NCI-H1694 treated with DMSO at 0.1 percent for 48 hours (cell line): ENCODE measurements at places on chromosomes 3 and 15.

DNA sequence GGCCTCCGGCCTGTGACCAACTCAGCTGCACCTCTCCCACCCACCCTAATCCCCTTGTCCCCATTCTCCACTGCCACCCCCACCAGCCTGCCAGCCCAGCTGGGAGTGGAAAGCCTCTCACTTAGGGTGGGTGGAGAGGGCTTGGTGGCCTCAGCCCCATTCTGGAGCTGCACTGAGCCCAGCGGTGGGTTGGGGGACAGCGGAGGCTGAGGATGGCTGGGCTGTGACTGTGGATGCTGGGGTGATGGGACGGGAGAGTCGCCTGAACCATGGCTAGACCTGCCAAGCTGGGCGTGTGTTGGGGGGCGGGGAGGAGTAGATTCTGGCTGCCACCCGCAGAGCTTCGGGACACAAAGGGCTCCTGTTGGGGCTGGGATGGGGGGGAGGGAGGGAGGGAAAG is 1.8 kb downstream of the CLCN2 start:
- DNase-seq = no peak

GRCh38 chr3:86234506-86235254 is 756.3 kb downstream of the VGLL3 start:
- DNase-seq = no peak

GRCh38 chr3:166205158-166205557 is 367.9 kb upstream of the BCHE start:
- no peak for DNase-seq

DNA sequence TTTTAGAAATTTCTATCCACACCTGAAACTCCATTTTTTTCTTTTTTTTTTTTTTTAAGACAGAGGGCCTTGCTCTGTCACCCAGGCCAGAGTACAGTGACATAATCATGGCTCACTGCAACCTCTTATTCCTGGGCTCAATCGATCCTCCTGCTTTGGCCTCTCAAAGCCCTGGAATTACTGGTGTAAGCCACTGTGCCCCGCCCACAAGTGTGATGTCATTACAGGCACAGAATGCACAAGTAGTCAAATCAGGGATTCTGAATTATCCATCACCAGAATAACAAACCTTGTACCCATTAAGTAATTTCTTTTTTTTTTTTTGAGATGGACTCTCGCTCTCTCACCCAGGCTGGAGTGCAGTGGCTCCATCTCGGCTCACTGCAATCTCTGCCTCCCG is 1.9 kb downstream of the UQCRC1 start:
- no peak for DNase-seq

GRCh38 chr3:13479332-13479581 is 849 bp upstream of the HDAC11 start:
- DNase-seq = no peak

DNA sequence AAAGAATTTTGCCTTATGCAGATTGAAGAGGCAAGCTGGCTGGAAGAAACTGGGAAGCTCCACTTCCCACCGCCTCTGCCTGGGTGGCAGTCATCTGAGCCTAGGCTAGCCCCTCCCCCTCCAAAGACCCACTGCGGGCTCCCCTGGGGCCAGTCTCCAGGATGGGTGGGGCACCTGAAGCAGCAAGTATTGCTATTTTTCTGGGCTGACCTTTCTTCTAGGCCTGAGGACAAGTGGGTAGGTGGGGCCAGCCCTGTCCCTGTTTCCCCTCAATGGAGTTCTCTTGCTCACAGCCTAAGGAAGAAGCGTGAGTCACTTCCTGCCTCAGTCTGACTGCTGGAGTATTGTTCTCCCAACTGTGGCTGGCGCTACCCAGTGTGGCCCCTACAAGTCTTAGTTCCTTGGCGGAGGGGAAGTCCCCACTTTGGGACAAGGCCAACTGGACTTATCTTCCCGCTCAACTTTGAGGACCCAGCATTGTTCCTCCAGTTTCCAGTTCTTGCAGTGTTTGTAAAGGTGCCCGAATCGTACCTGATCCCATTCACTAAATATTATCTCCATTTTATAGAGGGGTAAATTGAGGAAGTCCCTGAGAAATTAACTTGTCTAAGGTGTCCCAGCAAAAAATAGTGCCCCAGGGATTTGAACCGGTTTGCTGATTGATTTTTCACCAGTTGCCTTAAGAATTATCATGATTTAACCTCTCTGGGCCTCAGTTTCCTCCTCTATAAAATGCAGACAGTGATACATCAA is 1.4 kb downstream of the FURIN start:
- no peak for DNase-seq

- no peak for DNase-seq
Observed at GRCh38 chr3:70053293-70053692, 53.8 kb downstream of the SAMMSON start.

DNA sequence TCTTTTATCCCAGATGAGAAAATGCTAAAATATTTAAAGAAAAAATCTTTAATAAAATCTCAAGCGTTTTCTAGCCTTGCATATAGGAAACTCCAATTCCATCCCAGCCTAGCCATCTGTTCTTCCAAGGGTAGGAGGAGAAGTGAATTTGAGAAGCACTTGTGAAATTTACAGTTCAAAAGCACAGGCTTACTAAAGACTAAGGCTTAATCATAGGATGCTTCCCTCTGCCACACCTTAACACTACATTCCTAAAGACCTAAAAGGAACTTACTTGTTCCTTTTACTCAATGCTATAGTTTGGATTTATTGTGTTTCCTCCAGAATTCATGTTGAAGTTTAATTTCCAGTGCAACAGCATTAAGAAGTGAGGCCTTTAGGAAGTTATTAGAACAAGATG is 764.8 kb upstream of the CADM2 start:
- no peak for DNase-seq

- no peak for DNase-seq
Observed at GRCh38 chr3:153289334-153289808, 127.3 kb downstream of the RAP2B start.

- DNase-seq = no peak
Observed at GRCh38 chr3:70231266-70231701, 81.2 kb downstream of the MDFIC2 start.

DNA sequence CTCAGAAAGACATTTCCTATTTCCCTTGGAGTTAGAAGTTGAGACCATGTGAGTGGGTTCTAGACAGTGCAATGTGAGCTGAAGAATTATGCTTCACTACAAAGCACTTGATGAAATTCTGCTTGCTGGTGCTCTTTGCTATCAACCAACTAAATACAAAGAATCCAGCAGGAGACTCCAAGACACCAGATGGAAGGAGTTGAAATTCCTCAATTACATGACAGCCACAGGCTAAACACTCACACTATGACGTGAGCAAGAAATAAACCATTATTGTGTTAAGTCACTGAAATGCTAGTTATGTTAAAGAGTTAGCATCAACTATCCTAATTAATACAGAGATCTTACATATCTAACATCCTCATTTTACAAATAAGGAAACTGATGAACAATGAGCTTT is 8.2 kb upstream of the MAP4 start:
- DNase-seq = no peak

DNA sequence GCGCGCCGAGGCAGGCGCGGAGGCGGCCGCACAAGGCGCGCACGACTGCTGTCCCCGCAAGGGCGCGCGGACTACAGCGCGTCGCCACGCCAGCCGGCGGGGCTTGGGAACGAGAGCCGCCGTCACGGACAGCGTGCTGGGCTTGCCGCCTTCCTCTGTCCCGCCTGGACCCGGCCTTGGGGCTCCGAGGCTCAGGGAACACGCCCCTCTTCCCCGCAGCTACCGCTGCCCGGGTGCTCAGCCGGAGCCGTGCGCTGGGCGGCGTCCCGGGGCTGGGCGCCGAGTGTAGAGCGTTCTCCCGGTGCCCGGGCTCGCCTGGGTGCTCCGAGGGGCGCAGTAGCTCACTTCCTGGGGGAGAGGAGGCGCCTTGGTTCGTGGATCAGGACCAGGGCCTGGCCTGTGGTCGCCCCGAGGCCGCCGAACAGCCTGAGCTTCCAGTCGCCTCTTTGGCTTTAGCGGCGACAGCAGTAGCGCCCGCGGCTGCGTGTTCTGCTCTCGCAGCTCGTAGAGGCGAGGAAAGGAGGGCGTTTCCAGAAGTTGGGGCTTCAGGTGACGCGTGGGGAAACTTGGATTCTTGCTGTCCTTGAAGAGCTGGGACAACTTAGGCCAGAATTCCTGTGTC is 226.7 kb upstream of the C2CD4B start:
- DNase-seq = no peak

DNA sequence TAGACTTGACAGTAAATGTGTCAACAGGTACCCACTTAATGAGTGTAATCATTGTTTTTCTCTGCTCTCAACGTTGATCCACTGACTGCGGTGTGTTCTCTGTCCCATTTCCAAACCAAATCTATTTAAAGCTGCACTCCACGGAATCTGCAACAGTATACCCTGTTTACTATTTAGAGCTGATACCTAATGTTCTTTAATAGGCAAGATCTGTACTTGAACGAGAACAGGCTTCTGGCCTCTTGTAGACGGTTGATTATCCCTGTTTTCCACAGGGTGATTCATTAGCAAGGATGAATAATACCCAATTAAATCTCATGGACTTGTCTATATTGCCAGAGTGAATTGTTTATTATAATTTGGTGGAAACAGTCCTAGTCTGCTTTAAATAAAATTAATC is 189.9 kb downstream of the LPP start:
- no peak for DNase-seq

- no peak for DNase-seq
Observed at GRCh38 chr3:149535333-149535685, 60.8 kb downstream of the TM4SF4 start.

- no peak for DNase-seq
Observed at GRCh38 chr3:27220166-27220565, 149.0 kb downstream of the NEK10 start.

- DNase-seq = no peak
Observed at GRCh38 chr3:54520060-54520459, 397.7 kb downstream of the CACNA2D3 start.

DNA sequence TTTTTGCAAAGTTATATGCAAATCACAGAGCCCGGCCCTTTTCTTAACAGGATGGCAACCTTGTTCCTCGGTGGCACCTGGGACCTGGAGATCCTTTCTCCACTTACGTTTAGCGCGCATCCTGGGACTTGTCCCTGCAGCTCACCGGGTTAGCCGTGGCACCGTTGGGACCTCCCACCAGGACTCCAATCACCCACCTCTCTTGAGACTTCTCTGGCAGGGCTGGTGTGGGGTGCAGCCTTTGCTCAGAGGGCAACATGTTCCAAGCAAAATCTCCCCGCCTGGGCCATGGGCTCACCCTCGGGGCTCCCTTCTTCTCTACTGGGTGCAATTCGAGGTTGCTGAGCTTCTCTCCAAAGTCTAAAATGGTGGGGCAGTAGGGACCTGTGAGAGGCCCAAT is 211.9 kb upstream of the UMPS start:
- no peak for DNase-seq

- no peak for DNase-seq
Observed at GRCh38 chr3:123821920-123822319, 62.2 kb downstream of the MYLK start.

- DNase-seq = no peak
Observed at GRCh38 chr3:178901204-178901603, 170.4 kb downstream of the ZMAT3 start.

DNA sequence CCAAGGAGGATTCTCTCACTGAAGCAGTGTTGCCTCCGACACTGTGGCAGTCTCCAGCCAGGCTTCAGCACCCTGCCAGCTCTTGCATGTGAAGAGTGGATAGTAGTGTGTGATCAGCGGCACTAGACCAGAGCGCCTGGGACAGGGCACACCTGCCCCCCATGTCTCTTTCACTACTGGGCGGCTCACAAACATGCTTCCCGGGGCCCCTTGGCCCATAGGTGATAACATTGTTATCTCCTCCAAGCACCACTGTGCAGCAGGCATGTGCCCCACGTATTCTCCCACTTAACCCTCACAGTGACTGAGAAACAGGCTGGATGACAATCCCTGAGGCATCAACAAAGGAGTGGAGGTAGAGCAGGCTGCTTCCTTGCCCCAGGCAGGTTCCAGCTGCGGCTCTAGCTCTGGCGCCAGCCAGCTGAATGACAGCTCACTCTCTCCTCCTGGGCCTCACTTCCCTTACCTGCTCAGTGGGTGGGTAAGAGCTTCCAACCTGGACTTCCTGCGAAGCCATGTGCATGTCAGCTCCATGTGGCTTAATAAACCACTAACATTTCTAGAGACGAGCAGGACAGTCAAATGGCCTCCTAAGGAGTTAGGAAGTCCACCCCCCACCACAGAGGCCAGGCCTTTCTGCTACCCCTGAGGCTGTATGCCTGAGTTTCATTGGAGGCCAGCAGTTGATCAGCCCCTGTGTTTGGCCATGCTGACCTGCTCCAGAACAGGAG is 37.8 kb downstream of the KLF13 start:
- DNase-seq = no peak

DNA sequence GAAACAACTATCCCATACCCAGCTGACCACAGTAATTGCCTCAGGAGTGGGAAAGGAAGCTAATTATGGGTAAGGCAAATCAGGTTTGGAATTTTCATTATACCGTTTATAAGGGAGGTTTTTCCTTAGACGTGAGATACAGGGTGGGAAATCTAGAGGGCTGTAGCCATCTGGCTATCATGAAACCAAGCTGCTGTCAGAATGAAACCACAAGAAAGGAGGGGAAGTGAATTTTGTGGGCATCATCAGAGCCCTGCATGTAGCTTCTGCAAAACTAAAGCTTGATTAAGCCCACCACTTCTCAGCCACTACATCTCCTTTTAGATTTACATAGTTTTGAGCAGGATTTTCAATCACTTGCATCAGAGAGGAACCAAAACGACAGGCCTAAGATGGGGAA is 893.5 kb downstream of the TUSC7 start:
- DNase-seq = peak; percentile 18
